Adrenal gland (tissue), 19 donors: ENCODE measurements at places on chromosomes 1 and 21.

DNA sequence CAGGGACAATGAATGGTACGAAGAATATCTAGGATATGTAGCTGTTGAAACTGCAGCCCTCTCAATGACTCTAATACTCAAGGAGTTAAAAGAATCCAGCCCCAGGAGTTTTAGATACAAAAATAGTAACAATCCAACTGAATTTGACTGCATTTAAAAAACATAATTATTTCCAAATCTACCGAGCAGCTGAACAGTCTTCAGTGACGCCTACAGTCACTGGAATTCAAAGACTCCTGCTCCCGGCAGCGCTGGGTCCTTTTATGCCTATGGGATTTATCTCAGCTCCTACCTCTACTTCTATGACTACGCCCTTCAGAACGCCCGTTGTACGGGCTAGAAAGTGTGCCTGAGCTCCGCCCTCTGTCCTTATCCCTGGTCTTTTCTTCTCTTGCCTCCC lies 55.7 kb downstream of the WARS2 start:
- DNase-seq = no peak

GRCh38 chr1:213014642-213015041 lies 1.0 kb downstream of the ANGEL2 start:
- DNase-seq = peak; percentile 15

- DNase-seq = no peak
These were observed 21.0 kb upstream of the TMEM52 start for GRCh38 chr1:1940123-1940425.

GRCh38 chr1:55062801-55063576 lies 23.6 kb downstream of the PCSK9 start:
- DNase-seq = no peak

- no peak for DNase-seq
These were observed 55.7 kb downstream of the WDR3 start for GRCh38 chr1:117985239-117985638.

GRCh38 chr21:28712411-28712810 lies 280.3 kb downstream of the LTN1 start:
- DNase-seq = no peak

- no peak for DNase-seq
These were observed 32.5 kb downstream of the RHOU start for GRCh38 chr1:228767636-228768354.

- DNase-seq = no peak
These were observed 1.3 kb upstream of the CCSAP start for GRCh38 chr1:229344139-229344538.

GRCh38 chr1:12678350-12678749 lies 34.5 kb downstream of the AADACL4 start:
- DNase-seq = no peak

DNA sequence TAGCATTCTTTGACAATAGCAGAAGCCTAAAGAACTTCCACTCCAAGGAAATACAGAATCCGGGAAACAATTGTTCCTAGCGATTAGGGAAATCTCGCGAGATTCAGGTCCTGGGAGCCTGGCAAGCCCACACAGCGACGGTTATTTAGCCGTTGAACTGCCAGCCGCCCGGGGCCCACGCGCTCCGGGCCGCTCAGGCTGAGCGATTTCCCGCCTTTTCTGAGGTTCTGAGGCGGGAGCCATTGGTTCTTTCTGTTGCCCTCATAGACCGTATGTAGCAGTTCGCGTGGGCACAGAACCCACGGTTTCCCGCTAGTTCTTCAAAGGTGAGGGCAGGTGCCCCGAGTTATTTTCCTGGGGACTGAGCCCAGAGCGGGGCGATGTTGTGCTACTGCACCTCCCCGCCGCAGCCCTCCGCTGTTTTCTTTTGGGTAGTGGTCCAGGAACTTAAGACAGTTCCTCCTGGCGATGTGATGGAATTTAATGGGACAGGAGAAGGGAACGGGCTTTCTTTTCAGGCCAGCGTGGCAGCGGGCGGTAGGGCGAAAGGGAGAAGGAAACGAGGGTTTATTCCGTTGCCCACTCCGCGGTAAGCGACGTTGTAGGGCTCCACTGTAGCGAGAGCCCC lies at the start of gene SYCP1:
SYCP1 (plus strand) TSS at position 171 of the 628 bp plus-strand sequence. CDS start 602 bp downstream, outside the sequence.
- no peak for DNase-seq
